ENCODE measurements at places on chromosomes 16 and 17. TPM values are rescaled to one million over a fixed set of nuclear protein-coding genes. Genes with fewer than 3 reads are reported as not detected.

Gene HOXB8
- not detected for total RNA-seq

Gene VPS4A
- total RNA-seq: 28.9 TPM

Gene ULK2
- total RNA-seq: 10.8 TPM

Gene LHX1
- 11.8 TPM for total RNA-seq

Gene CCT6B
- 2.1 TPM for total RNA-seq

Gene GAS2L2
- 0.07 TPM for total RNA-seq

Gene POLR3K
- total RNA-seq: 9.6 TPM

Gene PYCARD
- total RNA-seq: 7.3 TPM

Gene TBC1D3
- total RNA-seq: not detected

Gene KRTAP17-1
- total RNA-seq: not detected

Gene OR4D1
- total RNA-seq: not detected

Gene SLC5A2
- total RNA-seq: not detected

Gene NACA2
- not detected for total RNA-seq

Gene GDE1
- total RNA-seq: 94.7 TPM

Gene KRTAP4-3
- total RNA-seq: not detected

Gene FAM83G
- total RNA-seq: 10.6 TPM

Gene KRT15
- total RNA-seq: 0.26 TPM

Gene CTRB1
- total RNA-seq: not detected

Gene NPIPB2
- total RNA-seq: 7.8 TPM

Gene RNF222
- not detected for total RNA-seq

Gene PRSS36
- total RNA-seq: 0.19 TPM

Gene PLEKHG4
- 2.4 TPM for total RNA-seq

Gene FGF11
- 30.7 TPM for total RNA-seq

Gene ACSM3
- 7.4 TPM for total RNA-seq

Gene TM4SF5
- not detected for total RNA-seq

Gene RAP1GAP2
- 7.8 TPM for total RNA-seq

Gene RAC3
- 40.5 TPM for total RNA-seq

Gene SLC22A31
- total RNA-seq: 0.58 TPM

Gene HOXB5
- total RNA-seq: not detected

Gene C1QTNF1
- total RNA-seq: 2.2 TPM

Gene ICAM2
- total RNA-seq: not detected

Gene OR1A1
- not detected for total RNA-seq

Gene TMEM219
- 104 TPM for total RNA-seq

Gene CPNE7
- total RNA-seq: 7.5 TPM

Gene CHP2
- not detected for total RNA-seq

Gene SP6
- 1.3 TPM for total RNA-seq

Gene OR3A3
- not detected for total RNA-seq

Gene CLEC19A
- total RNA-seq: not detected

Gene PIK3R6
- not detected for total RNA-seq
